ENCODE measurements at places on chromosomes 3 and 15.

- DNase-seq, result no peak
Observed at GRCh38 chr3:23566499-23566898, 239.3 kb upstream of the UBE2E1 start.

GRCh38 chr3:16884748-16885592 lies at the start of gene PLCL2:
Gene PLCL2 (plus strand): TSS chr3:16884955. CDS start chr3:16885040, 85 bp downstream.
- DNase-seq, result peak; percentile 51

DNA sequence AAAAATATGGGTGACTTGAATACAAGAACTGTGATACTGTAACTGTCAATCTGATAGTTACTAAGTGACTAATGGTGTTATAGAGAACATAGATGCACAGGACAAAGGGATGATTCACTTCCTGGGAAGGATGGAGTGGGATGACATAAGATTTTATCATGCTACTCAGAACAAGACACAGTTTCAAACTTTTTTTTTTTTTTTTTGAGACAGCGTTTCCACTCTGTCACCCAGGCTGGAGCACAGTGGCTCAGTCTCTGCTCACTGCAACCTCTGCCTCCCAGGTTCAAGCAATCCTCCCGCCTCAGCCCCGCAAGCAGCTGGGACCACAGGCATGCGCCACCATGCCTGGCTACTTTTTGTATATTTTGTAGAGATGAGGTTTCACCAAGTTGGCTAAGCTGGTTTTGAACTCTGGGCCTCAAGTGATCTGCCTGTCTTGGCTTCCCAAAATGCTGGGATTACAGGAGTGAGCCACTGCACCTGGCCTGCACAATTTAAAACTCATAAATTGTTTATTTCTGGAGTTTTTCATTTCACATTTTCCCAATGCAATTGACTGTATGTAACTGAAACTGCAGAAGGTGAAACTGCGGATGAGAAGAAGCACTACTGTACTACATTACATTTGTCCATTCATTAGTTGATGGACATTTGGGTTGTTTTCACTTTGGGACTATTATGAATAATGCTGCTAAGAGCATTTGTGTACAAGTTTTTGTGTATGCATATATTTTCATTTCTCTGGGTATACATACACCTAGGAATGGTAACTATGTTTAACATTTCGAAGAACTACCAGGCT lies 40.6 kb downstream of the ADIPOQ start:
- no peak for DNase-seq

GRCh38 chr3:196192524-196193051 lies 18.6 kb downstream of the ZDHHC19 start:
- DNase-seq, result no peak

DNA sequence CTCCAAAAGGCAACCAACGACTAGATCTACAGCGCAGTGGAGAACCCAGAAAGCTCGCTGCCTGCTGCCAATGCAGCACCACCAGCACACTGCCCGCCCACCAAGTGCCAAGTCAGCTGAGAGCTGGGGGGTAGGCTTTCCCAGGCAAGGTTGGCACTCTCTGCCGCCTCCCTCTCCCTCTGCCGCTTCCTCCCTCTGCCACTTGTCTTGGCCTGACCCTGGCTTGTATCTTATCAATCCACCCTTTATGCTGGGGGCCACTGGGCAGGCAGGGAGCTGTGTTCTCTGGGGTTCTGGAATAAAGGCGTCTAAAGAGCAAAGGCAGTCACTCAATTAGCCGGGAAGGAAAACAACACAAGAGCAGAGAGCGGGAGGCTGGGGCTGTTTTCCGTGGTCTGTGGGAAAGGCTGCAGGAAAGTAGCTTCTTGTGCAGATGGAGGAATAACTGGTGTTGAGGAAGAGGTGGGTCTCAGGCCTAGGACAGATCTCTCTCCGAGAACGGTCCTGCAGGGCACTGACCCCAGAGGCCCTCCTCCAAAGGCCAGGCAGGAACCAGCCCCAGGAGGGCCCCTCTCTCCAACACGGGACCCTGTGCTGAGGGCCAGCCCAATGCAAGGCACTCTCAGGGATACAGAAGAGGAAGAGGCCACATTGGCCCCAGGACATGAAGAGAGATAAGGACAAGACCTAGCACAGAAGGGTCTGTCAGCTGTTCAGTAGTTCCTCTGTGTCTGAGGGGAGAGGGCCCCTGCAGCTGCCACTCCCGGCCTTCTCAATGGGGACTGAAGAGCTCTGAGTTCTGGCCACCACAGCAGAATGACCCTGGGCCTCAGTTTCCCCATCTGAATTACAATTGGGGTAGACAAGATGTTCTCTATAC lies 30.8 kb downstream of the ACSBG1 start:
- DNase-seq, result no peak

DNA sequence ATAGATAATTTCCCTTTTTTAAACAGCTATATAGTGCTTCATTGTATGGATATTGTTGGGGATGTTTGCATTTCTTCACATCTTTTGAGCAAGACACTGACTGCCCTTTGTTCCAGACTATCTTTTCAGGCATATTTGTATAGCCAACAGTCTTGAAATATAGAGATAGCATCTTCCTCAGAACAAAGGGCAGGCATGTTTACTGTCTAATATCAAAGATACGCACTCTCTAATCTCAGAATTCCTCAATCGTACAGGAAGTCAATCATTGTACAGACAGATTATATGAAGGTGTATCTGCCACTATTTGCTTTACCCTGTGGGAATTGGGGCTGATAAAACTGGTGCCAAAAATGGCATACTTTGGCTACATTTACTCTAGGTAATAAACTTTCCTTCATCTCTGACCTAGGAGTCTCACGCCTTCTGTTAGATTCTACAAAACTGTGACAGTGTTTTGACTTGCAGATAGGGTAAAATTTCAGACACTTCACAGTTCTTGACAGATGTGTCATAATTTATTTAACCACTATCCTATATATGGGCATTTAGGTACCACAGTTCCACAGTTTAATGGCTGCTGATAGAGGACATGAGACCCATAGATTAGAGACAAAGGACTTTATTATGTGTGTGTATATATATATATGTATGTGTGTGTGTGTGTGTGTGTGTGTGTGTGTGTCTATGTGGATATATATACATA lies 321.0 kb downstream of the IGSF11 start:
- no peak for DNase-seq

DNA sequence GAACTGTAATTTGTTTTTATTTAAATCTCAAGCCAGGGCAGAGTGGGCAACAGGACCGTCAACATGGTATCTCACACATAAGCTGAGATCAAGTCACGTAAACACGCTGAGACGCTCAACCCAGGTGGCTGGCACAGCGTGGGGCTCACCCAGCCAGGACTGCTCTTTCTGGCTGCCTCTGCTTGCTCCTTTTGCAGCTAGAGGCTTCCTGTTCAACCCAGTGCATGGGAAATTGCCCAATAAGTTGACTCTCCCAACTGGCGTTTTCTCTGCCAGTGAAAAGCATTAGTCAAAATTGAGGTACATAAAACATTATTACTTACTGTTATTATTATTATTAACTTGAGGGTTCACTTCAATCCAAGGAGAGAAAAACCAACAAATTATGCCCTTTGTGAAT lies 398.1 kb downstream of the NR2F2 start:
- DNase-seq, result no peak

GRCh38 chr15:40660686-40661085 lies 34.3 kb upstream of the RAD51 start:
- no peak for DNase-seq

DNA sequence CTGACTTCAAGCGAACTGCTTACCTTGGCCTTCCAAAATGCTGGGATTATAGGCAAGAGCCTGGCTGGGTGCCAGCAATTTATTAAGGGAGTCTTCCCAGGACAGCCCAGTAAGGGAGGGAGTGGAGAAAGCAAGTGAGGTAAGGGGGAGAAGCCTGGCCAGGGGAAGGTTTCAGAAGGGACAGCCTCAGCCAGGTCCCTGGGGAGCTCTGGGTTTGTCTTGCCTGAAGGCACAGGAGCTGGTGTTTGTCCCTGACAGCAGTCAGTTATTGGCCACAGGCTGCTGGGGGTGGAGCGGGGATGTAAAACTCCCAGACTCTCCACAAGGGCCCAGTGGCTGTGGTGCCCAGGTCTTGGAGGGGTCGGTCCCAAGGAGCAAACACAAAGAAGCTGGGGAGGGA lies 33.0 kb upstream of the CDCP1 start:
- DNase-seq, result no peak

DNA sequence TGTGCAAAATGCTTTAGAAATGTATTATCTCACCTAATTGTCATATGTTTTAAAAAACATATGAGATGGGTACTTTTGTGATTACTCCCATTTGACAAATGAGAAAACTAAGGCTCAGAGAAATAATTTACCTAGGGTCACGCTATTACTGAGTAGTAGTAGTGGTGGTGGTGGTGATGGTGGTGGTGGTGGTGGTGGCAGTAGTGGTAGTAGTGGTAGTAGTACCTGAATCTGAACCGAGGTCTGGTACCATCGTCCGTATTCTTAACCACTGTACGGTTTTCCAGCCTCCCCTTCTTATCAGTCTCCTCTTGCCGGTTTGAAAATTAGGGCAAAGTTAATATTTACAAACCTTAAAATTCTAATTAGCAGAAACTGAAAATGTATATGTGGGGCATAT lies 102.4 kb downstream of the KLHL25 start:
- DNase-seq, result no peak

GRCh38 chr3:12750223-12750622 lies 8.8 kb downstream of the TMEM40 start:
- DNase-seq, result no peak

DNA sequence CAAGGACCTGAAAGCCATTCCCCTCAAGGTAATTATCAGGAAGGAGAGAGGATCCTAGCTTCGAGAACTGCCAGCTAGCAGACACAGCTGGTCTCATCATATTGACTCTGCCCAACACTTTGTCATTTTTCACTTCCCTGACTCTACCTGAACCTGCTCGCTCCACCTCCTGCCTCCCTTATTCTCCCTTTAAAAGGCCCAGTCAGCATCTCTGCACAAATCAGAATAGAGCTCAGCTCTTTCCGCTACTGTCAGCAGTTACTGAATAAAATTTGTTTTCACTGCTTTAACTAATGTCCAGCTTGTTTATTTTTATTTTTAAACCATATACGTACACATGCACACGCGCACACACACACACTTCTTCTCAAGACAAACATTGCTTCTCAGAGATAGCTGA lies 57.2 kb upstream of the MCF2L2 start:
- no peak for DNase-seq

- DNase-seq, result no peak
Observed at GRCh38 chr3:72379500-72380187, 468.6 kb downstream of the SHQ1 start.

DNA sequence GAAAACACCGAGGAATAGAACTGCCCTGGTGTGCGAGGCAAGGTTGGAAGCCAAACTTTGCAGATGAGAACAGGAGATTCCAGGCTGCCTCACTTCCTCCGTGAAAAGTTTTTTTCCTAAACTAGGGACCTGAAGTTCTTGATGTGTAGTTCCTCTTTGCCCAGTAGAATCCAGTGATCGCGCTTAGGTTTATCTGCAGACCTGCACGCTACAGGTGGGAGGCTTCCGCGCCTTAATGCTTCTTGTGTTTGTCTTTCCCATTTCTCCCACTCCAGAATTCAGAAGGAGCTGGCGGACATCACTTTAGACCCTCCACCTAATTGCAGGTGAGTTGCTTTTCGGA lies 5.4 kb downstream of the UBE2E1 start:
- DNase-seq, result no peak

- no peak for DNase-seq
Observed at GRCh38 chr15:81425905-81426304, 51.9 kb upstream of the TMC3 start.

DNA sequence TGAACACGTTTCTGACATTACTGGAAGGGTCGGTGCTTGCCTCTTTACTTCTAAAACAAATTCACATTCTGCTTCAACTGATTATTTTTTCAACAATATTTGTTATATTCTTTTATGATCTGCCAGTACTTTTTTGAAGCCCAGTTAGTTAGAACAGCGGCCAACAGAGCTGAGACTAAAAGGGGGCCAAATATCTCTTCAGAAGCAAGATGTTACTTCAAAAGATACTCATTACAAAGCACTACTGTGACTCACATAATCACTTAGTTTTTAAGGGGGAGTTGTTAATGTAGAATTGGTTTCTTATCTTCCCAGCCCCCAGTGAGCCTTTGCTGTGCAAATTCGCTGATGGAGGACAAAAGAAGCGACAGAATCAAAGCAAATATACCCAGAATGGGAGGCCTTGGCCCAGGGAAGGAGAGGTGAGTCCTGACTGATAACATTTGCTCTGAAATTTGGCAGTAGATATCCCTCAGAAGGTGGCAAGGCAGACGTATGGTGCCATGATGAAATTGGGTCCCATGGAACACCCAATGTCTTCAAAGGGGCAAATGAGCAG lies 587.8 kb downstream of the RBMS3 start:
- DNase-seq, result no peak

GRCh38 chr15:90143166-90143655 lies 40.9 kb upstream of the IDH2 start:
- peak; percentile 89 for DNase-seq

DNA sequence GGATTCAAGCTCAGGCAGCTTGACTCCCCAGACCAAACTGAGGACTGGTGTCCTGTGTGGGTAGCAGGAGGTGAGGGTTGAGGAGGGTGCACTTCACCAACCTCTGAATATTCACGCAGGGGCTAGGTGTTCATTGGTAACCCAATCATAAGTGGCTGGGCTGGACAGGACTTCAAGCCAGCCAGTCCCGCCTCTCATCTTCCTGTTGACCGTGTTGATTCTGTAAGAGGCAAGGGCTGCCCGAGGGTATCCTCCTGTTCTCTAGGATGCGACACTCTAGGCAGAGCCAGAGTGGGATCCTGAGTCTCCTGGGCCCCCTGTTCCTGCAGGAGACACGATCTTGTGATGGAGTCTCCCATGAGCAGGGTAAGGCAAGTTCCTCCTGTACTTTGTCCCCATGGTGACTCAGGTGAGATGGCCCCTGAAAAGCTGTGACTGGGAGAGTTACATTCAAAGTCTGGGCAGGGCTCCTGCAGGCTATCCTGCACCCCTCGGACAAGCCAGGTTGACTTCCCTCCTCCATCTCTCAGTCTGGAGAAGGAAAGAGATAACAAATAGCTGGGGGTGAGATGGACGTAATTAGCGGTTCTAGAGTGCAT lies 58.1 kb upstream of the POMGNT2 start:
- no peak for DNase-seq

GRCh38 chr3:25967385-25967784 lies 177.5 kb downstream of the OXSM start:
- DNase-seq, result no peak

DNA sequence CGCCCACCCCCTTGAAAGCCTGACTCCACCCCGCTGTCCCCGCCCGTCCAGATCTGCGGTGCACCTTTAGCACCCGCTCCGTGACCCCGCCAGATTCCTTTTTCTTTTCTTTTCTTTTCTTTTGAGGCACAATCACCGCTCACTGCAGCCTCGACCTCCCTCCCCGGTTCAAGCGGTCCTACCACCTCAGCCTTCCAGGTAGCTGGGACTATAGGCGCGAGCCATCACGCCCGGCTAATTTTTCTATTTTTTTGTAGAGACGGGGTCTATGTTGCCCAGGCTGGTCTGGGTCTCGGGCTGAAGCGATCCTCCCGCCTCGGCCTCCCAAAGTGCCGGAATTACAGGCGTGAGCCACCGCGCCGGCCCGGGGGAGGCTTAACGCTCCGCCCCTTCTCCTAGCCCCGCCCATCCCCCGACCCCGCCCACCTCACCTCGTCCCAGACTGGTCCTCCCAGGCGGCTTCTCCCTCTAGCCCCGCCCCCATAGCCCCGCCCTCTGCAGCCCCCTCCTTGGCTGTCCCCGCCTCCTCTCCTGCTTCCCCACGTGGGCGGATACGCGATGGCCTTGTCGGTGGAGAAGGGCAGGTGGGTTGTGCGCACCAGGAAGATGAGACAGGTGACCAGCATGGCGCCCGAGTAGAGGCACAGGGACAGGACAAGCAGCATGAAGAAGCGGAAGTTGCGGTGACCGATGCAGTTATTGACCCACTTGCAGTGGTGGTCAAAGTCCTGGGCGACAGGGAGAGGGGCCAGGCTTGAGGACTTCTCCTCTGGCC lies 3.2 kb downstream of the ZDHHC19 start:
- DNase-seq, result peak; percentile 56

All from endothelial cell (in vitro differentiated cells).